ENCODE measurements at places on chromosomes 3 and 15. TPM values are rescaled to one million over a fixed set of nuclear protein-coding genes. Genes with fewer than 3 reads are reported as not detected.

DNA sequence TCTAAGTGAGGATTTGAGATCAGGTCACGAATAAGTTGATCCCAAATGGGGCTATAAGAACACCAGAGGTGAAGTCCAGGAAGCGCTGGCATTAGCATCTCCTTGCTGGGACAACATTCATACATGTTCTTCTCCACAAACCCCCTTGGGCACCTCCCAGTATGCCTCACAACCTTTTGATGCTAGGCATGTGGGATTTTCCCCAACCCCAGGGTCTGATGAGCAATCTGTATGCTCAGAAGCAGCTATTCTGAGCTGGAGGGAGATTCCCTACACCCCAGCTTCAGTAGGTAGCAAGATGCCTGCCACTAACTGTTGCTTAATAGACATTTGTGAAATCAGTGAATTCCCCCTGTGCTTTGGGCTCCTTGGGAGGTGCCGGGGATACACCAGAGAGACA, 32.2 kb downstream of the SLC6A11 start:
- no peak for DNase-seq

GRCh38 chr3:117844676-117845075, 1135.1 kb downstream of the TUSC7 start:
- DNase-seq, result no peak

GRCh38 chr15:38414357-38414756, 39.6 kb upstream of the FAM98B start:
- peak; percentile 80 for DNase-seq

GRCh38 chr3:184788751-184789150, 23.2 kb upstream of the VPS8 start:
- DNase-seq, result no peak

- no peak for DNase-seq
These were observed 95.1 kb downstream of the LRIG1 start for GRCh38 chr3:66405701-66406091.

DNA sequence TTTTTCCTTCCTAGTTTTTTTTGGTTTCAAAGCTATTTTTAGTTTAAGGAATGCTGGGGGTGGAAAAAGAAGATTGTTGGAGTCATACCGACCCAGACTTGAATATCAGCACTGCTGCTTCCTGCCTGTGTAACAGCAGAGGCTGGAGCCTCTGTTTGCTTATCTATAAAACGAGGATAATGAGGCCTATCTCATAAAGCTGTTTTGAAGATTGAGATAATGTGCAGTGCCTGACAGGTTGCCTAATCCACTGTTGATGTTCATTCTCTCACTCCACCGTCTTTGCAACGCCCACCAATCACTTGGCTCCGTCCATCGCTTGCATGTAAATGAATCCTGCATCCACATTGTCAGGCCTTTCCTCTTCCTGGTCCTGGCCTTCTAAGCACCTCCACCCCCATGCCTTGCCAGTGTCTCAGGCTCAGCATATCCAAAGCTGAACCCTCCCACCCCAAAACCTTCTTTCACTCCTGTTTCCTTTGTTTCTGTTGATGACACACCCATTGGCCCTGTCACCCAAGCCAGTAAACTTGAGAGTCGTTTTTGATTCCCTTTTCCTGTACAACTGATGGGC, 94.9 kb downstream of the MEX3B start:
- DNase-seq, result no peak

- DNase-seq, result no peak
These were observed at the start of gene CCDC80 for GRCh38 chr3:112640930-112641801. TSS of gene CCDC80 (minus strand) at chr3:112641143. CDS start at chr3:112639905, 1,238 bp downstream.

DNA sequence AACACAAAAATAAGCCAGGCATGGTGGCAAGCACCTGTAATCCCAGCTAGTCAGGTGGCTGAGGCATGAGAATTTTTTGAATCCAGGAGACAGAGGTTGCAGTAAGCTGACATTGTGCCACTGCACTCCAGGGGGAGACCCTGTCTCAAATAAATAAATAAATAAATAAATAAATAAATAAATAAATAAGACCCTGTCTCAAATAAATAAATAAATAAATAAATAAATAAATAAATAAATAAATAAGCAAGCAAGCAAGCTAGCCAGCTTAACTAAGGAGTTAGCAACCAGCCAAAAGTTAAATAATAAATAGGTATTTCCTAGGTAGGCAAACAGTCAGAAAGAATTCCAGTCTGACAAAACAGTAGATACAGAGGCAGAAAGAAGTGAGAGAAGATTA, 123.9 kb downstream of the GALK2 start:
- DNase-seq, result no peak

DNA sequence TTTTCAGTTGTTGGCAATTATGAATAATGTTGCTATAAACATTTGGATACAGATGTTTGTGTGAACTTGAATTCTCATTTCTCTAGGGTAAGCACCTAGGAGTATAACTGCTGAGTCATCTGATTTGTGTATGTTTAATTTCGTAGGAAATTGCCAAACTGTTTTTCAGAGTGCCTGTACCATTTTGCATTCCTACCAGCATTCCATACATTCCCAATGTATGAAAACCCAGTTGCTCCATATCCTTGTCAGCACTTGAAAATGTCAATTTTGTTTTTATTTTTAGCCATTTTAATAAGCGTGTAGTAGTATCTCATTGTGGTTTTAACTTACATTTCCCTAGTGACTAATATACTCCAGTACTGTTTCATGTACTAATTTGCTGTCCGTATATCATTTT, 98.5 kb upstream of the TSC22D2 start:
- DNase-seq, result no peak

DNA sequence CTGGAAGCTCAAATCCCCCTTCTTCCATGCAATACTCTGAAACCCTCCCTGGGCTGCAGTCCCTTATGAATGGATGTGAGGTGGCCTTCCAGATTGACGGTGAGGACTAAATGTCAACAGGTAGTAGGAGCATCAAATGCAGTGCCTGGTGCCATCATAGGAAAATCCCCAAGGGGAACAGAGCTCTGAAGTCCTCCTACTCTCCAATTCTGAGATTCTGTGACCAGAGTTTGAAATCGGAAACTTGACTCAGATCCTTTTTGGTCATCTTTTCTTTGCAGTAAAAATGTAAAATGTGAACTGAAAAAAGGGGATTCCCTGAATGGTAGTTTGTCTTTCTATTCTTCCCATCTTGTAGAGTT, 68.8 kb upstream of the TJP1 start:
- no peak for DNase-seq

DNA sequence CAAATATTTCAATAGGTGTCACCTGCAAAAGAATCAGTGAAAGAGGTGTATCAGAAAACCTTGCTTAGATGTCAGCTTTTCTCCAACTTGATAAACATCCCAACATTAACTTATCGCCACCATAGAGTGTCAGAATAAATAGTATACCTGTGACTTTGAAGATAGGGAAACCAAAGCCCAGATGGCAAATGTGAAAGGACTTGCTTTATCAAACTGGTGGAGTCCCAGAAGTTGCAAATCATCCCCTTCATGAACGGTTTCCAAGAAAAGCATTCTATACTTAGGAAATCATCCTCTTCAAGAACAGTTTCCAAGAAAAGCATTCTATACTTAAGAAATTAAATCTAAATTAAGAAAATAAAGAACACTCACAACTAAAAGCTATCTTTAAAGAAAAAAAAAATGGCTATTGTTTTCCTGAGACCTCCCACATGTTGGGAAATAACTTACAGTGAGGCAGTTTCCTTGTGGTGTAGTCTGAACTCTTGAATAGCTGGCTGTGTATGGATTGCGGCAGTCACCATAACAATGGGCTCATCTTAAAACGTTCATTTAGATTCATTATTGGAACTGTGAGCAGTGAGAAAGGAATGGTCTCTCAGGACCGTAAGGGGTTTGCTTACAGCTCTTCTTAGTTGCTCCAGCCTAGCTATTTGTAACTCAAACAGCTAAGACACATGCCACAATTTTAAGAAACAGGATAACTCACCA, 56.5 kb downstream of the GHSR start:
- DNase-seq, result no peak

GRCh38 chr3:101643861-101644613, 32.9 kb downstream of the ZBTB11 start:
- DNase-seq, result no peak

DNA sequence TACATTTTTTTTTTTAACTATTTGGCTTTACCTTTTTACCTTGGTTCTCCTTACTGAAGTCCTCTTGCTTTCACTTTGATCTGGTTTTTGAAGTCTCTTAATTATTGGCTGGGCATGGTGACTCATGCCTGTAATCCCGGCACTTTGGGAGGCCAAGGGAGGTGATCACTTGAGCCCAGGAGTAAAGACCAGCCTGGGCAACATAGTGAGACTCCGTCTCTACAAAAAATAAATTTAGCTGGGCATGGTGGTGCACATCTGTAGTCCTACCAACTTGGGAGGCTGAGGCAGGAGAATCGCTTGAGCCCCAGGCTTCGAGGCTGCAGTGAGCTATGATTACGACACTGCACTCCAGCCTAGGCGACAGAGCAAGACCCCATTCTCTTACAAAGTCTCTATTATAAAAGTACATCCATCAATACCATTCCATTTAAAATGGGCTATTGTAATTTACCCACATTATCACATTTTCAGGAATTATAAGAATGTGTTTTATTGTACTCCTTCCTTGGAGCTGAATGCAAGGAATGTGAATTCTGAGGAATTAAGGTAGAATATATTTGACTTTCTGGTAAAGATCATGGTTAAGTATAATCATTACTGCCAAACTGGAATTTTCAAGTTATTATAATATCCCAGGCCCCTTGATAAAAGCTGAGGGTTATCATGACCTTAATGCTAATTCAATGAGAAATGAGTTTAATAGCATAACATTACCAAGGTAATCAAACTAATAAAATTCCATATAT, 49.0 kb downstream of the MSL2 start:
- no peak for DNase-seq

DNA sequence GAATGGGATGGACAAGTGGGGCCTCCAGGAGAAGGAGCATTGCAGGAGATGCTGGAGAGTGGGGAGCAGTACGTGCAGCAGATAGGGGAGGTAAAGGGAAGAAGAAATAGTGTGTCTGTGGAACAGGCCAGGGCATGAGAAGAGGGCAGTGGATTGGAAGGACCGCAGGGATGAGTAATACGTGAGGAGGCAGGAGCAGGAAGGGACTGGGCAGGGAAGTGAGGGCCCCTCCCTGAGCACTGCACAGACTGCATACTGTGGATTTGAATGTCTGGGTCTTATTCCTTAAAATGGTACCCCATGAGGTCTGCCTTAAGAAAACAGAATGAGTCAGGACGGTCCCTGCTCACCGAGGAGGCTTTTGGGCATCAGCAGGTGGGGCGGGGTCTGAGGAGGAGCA, 210.0 kb upstream of the NDN start:
- no peak for DNase-seq

DNA sequence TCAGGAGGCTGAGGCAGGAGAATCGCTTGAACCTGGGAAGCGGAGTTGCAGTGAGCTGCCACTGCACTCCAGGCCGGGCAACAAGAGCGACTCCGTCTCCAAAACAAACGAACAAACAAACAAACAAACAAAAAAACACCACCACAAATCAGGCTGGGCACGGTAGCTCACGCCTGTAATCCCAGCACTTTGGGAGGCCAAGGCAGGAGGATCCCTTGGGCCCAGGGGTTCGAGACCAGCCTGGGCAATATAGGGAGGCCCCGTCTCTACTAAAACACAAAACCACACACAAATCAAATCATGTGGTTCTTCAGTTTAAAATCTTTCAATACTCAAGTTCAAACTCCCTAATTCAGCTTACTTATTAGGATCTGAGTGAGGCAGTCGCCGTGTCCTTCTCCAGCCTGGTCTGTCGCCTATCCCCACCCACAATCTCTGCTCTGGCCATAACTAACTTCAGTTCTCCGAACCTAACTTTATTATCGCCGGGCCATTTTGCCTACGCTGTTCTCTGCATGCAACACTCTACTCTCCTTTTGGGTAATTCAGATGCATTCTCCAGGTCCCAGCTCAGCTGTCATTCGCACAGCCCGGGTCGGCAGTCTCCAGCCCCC, 660 bp upstream of the RTF1 start:
- DNase-seq, result no peak

- DNase-seq, result no peak
These were observed 49.8 kb downstream of the EXOG start for GRCh38 chr3:38545983-38546382.

- DNase-seq, result no peak
These were observed 249.9 kb downstream of the DOCK3 start for GRCh38 chr3:50924638-50925037.

GRCh38 chr15:68526269-68526668, 52.5 kb upstream of the CORO2B start:
- no peak for DNase-seq

DNA sequence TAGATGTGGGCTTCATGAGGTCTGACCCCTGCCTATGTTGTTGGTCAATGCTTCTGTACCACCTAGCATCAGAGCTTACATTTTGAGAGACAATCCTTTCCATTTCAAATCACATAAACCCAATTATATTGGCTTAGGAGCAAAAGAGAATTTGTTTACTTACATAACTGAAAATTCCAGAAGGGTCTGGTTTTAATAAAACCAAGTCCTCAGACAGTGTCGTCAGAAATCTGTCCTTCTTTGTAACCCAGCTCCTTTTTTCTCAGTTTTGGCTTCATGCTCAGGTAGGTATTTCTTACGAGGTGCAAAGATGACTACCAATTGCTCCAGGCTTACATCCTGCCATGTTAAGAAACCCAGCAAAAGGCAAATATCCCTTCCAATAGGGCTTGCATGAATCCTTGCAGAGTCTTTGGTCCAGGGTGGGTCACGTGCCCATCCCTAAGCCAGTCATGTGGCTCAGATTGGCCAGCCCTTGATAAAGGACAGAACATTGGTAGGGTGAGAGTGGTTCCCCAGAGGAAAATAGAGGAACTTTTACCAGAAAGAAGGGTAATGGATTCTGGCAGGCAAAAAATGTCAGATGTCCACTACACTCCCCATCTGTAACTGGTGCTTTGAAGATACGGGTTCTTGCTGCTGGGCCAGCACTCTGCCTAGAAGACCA, 50.2 kb upstream of the VILL start:
- DNase-seq, result no peak

GRCh38 chr15:41560572-41560874, 1.5 kb downstream of the TYRO3 start:
- no peak for DNase-seq

- DNase-seq, result no peak
These were observed 18.2 kb downstream of the SLC9A9 start for GRCh38 chr3:143830063-143830462.

DNA sequence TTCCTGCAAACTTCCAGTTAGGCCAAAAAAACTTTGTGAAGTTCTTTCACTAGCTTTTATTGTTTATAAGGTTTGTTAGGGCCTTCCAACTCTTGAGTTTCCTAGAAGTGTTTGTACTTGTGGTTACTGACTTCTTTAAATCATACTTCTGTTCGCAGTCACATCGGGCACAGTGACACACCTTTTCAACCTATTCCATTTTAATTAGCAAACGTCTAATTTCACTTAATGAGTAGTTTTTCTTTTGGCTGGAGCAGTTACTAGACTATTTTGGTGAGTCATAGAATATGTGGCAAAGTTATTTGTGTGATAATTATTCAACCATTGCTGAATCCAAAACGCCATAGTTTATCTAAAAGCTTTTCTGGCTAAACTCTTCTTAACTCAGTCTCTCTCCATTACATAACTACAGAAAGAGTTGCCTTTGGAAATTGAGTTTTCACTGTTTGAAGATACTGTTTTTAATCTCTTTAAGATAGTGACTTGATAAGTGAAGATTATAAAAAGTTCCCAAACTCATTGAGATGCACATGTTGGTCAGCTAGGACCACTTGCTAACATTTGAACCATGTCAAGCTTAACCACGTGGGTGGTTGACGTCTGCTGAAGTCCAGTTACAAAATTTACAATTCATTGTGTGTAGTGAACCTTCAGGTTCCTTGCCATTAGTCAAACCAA, 21.5 kb downstream of the CNOT10 start:
- no peak for DNase-seq

Gene C3orf20
- total RNA-seq, result not detected

Gene LYZL4
- total RNA-seq, result not detected

Gene MELTF
- total RNA-seq, result 0.07 TPM

Gene SPINK8
- not detected for total RNA-seq

Gene SH3GL3
- not detected for total RNA-seq

Gene C3orf85
- total RNA-seq, result not detected

Measured in Karpas-422 (cell line).